Common myeloid progenitor, CD34-positive (primary cell): ENCODE measurements at places on chromosomes 13 and 19.

GRCh38 chr13:21071924-21072323, 10.5 kb upstream of the LATS2 start:
- DNase-seq, result no peak

- no peak for DNase-seq
These were observed 25.0 kb downstream of the ENOX1 start for GRCh38 chr13:43761616-43762315.

GRCh38 chr19:41753159-41753558, 2.2 kb upstream of the CEACAM6 start:
- peak; percentile 77 for DNase-seq

DNA sequence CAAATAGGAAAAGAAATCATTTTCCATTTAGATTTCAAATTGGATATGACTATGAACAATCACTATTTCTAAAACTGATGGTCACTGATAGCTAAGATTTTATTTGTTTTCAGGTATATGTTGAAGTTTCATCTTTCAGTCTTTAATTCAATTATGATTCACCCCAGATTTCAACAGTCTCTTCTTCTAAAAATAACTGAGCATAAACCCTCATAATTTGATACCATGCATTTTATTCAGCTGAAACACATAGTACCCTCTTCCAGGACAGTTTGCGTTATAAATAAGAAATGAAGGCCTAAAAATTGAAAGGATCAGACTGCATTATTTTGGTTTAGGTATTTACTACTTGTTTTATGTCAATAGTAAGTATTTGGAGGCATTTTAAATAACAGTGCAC, 428.5 kb upstream of the NBEA start:
- no peak for DNase-seq

- no peak for DNase-seq
These were observed 4.8 kb downstream of the CD209 start for GRCh38 chr19:7742575-7742974.

DNA sequence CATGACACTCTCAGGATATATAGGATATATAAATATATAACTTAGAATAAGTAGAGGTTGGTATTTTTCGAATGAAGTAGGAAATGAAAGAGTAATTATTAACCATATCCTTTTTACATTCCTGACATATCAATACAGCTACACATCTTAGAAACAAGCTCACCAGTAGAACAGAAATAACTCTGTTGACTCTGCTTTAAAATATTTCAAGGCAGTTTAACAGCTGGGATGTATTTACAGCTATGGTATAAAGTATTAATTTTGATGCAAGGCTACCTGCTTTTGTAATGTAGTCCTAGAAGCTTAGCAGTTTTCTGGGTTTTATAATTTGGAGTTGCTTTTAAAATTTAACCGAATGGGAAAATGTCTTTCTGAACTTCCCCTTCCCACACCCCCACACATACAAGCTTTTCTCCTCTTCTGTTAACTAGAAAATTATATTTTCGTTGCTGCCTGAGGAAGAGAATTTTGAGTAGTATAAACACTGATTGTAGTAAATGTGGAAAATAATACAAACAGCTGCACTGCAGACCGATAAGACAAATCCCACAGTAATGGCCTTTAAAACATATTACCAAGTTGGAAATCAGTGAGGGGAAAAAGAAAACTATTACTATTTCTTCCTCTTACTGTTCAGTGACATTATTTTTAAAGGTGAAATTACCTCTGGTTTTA, 147.7 kb downstream of the GGACT start:
- no peak for DNase-seq

GRCh38 chr19:6069268-6069791, 41.0 kb downstream of the RFX2 start:
- no peak for DNase-seq

GRCh38 chr19:53631949-53632407, at the start of gene DPRX:
Gene DPRX (plus strand): TSS chr19:53631999. CDS start chr19:53632107, 108 bp downstream.
- DNase-seq, result no peak

- DNase-seq, result no peak
These were observed 20.4 kb downstream of the MYCBP2 start for GRCh38 chr13:77306458-77306857.

GRCh38 chr19:1846517-1847204, 1.6 kb downstream of the REXO1 start:
- no peak for DNase-seq

DNA sequence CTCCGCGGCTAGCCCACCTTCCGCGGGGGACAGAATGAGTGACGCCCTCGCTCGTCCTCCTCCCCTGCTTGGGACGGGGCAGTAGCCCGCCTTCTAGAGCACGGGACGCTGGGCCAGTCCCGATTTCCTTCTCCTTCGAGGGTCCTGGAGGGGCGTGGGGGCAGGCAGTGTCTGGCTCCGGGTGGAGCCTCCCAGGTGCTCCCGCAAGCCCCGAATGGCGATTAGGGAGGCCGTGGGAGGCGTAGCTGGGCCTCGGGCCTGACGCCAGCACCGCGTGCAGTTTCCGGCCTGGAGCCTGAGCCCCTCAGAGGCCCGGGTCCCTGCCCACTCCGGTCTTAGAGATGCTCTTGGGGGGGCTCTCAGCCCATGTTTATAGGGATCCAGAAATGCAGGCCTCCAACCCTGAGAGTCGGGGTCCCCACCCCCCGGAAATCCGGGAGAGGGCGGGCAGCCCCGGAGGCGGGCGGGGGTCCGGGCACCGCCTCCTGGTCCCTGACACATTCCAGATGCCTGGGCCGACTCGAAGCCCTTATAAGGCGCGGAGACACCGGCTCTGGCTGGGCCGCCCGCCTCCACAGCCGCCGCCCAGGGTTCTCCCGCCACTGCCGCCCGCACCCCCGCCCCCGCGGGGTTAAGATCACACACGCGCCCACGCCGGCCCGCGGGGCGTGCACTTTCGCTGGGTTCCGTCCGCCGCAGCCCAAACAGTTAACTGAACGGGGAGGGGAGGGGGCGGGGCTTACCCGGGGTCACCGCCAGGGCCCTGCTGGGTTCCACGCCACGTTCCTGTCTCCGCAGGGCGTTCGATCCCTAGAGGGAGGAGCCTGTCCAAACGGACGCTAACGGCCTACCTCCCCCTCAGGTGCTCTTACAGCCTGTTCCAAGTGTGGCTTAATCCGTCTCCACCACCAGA, 1.5 kb downstream of the MYADM start:
- peak; percentile 94 for DNase-seq

- DNase-seq, result peak; percentile 52
These were observed 1.1 kb downstream of the VSTM1 start for GRCh38 chr19:54062643-54063042.

DNA sequence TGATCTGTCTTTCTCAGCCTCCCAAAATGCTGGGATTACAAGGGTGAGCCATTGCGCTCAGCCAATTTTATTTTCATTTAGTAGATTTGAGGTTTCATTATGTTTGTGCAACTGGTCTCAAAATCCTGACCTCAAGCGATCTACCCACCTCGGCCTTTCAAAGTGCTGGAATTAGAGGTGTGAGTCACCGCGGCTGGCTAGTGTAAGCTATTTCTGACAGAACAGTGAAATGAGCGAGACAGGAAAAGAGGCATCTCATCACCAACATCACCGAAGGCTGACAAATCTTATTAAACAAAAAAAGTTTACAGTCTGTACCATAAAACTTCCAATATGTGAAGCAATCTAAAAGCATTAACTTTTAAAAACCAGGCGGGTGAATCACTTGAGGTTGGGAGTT, 12.2 kb upstream of the ZNF888 start:
- peak; percentile 62 for DNase-seq

DNA sequence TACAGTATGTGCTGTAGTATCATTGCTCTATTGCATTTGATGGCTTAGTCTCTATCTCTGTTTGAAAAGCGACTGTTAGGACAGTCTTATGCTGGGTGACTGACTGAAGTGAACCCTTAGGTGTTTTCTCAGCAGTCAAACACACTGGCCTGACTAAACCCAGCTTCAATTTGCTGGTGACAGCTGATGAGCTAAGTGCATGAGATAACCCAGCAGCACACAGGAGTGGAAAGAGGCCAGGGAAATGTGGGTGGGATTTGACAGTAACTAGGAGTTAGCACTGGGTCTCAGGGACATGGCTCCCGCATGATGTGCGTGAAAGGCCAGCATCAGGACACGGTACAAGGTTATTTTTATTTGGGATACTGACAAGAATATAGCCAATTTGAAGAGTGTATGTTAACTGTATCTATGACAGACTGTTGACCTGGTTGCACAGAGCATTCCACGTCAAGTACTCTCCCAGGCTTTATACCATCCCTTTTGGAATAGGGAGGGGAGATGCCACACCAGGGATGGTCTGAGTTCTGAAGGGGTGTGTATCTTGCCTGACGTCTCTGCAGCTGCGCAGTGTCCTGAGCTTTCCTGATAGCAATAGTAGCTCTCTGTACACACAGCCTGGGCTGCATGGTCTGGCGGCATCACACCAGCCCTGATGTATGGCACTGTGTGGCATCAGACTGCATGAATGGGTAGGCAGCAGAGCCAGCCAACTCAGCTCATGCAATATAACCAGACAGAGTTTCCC, 144.8 kb downstream of the FLT1 start:
- no peak for DNase-seq

DNA sequence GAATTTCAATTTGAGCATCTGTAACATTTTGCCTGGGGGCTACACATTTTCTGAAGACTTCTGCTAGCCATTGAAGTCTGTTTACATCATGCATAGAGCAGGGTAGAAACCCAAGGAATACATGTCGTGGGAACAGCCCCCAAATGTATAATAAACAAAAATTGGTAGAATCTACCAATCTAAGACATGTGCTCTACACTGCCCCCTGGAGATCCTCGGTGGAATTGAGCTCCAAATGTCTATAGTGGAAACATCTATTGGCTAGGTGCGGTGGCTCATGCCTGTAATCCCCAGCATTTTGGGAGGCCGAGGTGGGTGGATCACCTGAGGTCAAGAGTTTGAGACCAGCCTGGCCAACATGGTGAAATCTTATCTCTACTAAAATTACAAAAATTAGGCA, 57.3 kb downstream of the MBD3L2B start:
- DNase-seq, result peak; percentile 33

DNA sequence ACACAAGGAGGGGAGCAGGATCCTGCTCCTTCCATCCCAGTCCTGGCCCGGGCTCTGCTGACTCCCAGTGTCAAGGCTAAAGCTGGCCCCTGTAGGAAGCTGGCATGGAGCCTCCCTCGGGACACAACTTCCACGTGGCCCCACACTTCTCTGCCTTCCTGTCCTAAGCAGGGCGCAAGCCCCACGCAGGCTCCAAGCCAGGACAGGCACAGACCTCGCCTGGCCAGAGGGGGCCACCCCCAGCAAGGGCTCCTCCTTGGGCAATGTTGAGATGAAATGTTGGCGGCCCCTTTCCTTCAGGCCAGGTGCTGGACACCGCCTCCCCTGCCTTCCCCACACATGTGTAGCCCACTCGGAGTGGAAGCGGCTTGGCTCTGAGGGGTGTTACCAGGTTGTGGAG, 66.6 kb downstream of the COL4A1 start:
- DNase-seq, result no peak

GRCh38 chr19:7516333-7516732, 430 bp downstream of the ZNF358 start:
- DNase-seq, result no peak

- DNase-seq, result no peak
These were observed 89.5 kb downstream of the SLITRK6 start for GRCh38 chr13:85709721-85710120.

DNA sequence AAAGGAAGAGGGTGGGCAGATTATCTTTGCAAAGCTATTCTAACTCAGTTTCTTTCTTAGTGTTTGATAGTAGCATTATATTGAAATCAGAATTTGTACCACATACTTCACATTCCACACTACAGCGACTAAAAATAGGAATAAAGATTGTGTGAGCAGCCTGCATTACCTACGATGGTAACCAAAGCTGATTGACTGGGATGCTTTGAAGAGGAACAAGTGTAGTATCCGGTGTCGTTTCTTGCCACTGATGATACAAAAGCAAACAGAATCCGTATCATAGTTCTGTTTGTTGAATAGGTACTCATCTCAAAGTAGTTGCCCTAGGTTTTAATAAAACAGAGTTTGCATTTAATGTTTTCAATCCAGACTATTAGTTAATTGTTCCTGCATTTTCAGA, 51.2 kb downstream of the FLT3 start:
- no peak for DNase-seq

- DNase-seq, result peak; percentile 90
These were observed 9.6 kb upstream of the NOTCH3 start for GRCh38 chr19:15210323-15210781.

- no peak for DNase-seq
These were observed 9.7 kb downstream of the PRKACA start for GRCh38 chr19:14107581-14108461.

DNA sequence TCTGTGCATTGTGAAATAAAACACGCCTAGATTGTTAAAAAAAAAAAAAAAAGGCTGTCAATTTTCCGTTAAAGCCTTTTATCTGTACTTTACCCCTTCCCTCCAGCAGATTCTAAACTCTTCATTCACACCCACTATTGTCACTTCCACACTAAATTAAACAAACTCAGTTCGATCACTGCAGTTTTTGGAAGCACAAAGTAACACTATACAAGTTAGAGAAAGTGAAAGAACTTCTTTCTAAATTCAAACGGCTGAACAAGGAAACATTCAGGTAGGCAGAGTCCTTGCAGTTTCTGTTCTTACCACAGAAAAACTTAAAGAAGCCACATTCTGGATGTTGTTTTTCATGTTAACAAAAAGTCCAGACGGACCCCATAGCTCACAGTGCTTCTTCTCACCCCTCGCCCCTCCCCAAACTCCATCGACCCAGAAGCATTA, 27.5 kb upstream of the UBE2L5 start:
- peak; percentile 65 for DNase-seq

DNA sequence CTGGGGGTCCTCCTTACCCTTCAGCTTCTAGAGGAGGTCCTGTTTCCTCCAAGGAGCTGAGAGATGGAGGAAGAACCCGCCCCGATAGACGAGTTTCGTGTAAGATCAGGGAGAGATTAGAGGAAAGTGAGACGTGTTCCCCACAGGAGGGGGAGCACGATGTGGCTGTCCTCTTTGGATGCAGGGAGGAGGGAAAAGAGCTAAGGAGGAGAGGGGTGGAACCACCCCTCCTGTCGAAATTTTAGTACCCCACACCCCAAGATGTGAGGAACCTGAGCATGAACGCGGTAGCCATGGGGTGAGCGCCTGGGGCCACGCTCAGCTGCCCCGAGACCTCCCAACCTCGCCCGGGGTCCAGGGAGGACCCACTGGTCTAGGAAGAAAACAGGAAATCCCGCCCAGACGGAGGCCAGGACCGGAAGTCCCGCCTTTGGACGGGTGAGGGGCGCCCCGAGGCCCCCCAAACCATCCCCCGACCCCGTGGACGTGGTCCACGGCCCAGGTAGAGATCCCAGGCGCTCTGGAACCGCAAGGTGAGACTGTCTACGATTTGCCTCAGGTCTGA, 1.2 kb downstream of the AKT1S1 start:
- DNase-seq, result peak; percentile 61

DNA sequence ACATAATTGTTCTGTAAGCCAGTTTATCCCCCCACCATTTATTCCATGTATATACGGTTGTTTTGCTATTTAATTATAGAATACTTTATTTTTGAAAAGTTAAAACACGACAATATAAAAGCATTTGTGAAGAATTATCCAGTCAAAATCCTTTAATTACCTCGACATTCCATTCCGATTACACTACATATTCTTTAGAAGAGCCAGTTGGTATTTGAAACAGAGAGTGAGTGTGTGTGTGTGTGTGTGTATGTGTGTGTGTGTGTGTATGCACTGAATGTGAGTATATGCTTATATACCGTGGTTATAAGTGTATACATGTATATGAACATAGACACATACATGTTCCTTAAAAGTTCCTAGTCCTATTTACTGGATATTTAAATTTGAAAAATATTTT, 87.8 kb upstream of the KLF5 start:
- DNase-seq, result no peak
